ENCODE measurements at places on chromosomes 6 and 20.

DNA sequence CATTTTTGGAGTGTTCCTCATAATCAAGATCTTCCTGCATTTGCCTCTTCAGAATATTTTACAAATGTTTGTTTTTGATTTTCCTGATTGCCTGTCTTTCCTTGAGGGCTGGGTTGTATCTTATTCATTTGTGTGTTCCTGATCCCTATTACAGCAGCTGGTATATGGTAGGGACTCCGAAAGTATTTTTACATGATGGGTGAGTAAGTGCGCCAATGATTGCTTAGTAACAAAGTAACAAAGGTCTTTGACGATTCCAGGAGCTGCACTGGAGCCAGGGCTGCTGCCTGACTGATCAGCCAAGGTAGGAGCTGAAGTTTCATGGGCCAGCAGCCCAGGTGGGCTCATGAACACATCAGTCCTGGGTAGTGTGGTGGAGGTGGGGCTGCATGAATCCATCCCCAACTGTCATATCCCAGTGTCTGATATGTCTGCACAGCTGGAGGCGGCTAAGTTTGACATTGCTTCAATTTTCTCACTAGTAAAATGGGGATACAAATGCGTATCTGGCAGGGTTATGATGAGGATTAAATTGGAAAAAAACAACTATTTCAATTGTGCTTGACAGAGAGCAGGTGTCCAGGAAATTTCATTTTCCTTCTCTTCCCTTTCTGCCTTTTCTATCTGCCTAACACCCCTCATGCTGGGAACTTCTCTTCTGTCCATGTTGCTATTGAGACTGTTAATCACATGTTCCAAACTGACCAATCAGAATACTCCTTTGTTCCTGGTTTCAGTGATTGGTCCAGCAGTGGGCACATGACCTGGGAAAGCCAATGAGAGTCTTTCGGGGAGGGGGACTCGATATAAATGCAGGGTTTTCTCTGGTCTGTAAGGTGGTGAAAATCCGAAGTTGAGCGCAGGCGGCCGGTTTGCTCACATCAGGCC is 90.7 kb downstream of the CDH26 start:
- DNase-seq: no peak

GRCh38 chr6:131762984-131763383 is 44.8 kb upstream of the ENPP1 start:
- no peak for DNase-seq

- DNase-seq: no peak
These were observed 8.5 kb downstream of the CD164 start for GRCh38 chr6:109373762-109374161.

DNA sequence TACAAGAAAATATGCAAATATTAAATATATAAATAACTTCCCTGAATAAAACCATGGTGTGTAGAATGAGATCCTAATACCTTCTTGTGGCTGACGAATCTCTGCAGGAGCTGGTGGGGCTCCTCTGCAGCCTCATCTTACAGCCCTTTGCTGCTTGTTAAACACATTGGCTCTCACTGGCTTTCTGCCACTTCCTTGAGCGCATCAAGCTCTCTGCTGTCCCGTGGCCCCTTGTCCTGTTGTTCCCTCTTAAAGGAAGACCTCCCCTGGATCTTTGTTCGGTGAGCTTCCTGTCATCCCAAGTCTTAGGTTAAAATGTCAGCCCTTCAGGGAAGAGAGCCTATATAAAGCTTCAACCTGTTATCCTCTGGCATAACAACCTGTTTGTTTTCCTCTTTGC is 519.6 kb downstream of the DOK5 start:
- DNase-seq: no peak

DNA sequence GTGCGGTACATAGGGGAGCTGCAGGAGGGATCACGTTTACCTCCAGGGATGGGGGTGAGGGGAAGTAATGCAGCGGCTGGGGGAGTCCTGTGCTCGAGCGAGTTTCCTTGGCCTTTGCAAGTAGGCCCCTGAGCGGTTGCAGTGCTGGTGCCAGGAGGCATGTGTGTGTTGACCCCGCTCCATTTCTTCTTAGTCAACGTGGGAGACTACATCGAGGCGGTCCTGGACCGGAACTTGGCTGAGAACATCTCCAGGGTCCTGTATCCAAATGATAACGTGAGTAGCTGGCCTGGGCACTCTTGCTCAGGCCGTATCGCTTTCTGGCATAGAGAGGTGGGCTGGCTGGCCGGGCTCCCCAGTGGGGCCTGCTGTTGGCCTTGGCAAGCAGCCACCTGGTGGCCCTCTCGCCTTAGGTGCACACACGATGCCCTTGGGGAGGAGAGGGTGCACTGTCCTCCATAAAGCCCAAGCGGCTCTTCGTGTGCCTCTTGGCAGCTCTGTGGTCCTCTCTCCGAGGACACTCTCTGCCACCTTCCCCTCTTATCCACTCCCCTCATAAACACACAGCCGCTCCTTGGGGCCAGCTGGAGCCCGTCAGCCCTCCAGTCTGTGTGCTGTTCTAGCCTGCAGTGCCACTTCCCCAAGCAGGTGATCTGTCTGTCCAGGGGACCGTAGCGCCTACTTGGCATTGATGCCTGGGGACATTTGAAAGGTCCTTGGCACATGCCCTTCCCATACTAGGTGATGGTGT is 29.3 kb downstream of the PYGB start:
- DNase-seq: no peak

DNA sequence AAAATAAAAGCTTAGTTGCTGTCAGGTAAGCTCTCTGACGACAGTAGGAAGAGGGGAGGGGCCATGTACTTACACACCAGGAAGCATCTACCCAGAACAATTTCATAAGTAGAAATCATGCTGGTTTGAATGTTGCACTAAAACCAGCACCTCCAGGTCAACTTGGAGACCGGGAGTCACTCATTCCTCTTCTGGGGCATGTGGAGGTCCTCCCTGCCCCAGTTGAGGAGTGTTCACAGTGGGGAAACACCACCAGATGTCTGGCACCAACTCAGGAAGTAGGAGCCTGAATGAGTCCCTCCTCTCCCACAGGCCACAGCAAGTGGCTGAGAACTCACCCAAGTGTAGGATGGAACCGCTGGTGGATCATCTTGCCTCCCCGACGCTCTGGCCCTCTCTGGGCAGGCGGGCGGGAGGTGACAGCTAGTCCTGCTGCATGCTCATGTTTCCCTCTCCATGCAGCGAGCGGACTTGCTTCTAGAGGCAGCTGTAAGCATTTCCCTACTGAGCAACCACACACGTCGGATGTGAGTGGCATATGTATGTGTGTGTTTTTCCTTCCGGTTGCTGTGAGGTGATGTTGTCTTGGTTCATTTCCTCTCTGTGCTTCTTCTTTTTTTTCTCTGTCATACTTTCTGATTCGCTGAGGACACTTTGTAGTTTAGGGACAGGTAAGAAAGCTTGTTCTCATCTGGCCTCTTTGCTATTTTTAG is 149.5 kb upstream of the NEDD9 start:
- DNase-seq: peak; percentile 27

DNA sequence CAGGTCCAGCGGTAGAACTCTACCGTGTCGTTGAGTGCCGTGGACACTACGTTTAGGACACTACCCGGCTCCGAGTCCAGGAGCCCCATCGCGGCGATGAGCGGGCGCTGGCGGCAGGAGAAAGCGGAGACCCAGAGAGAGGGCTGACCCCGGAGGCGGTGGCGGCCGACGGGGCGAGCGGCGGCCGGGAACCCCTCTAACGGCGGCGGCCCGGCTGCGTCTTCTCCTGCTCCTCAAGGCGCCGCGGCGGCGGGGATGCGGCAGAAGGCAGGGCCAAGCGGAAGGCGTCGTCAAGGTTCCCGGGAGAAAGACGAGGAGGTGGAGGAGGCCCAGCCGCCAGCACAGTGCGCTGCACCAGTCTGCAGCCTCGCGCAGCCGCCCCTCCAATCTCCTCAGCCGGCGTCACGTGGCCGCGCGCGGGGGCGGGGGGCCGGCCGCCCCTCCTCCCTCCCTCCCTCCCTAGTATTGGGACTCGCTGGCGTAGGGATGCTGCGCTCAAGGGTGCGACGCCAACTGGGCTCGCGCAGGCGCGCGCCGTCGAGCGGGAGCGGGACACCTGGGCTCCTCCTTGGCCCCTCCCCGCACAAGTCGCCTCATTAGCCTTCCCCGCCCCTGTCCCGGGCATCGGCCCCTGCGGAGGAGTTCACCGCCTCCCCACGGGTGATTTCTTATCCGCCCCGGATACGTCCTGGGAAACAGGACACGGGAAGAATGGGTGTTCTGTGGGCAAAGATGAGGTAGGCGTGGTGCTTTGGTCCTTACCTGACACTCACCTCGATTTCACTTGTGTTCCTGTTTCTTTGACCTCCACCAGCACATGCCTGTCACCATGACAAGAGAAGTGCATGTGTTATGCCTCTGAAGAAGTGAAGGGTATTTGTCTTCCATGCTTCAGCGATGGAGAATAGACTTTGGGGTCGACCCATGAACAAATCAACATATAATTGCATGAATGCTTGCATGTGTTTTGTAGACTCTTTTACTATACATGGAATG is at the start of gene ELOVL4:
Gene ELOVL4, minus strand, starts transcription at position 363 of the 996 bp plus-strand sequence. Its CDS starts 274 bp downstream, at position 89.
- peak; percentile 25 for DNase-seq

- DNase-seq: no peak
These were observed 14.4 kb downstream of the NQO2 start for GRCh38 chr6:3013901-3014674.

DNA sequence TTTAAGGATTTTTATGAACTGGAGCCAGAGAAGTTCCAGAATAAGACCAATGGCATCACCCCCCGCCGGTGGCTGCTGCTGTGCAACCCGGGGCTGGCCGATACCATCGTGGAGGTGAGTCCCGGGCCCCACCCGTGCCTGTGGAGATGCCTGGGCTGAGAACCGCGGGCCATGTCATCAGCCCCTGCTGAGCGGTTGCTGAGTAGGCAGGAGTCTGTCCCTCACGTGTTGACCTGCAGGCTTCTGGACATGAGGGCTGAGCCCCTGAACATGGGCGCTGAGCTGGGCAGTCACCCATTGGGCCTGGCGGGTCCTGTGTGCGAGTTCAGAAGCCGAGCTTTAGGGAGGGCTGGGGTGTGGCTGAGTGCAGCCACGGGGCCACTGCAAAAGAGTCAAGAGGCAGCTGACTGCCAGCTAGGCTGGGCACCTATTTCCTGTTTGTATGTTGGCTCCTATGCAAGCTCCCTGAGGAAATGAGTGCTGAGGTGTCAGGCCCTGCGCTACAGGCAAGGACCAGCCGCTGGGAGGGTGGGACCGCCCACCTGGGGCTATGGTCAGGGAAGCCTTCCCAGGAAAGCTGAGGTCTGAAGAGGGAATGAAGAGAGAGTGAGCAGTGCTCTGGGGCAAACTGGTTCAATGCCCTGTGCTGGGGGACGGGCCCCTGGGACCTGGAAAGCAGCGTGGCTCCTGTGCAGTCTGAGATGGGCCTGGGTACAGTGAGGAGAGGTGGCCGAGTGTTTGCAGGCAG is 34.3 kb downstream of the PYGB start:
- DNase-seq: no peak

DNA sequence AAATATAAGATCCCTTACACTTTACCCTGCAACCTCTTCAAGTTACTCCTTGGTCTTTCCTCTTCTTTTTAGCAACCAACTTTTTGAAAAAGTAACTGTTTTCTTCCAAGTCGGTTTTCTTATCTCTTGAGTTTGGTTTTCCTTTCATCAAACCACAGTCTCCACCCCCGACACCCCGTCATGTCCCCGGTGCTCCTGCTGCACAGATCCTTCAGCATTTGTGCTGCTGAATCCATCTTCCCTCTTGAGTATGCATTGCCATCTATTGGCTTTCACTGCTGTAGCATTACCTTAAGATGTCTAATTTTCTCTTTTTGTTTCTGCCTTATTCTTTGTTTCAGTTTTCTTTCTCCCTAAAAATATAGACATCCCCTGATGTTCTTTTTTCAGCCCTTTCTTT is 11.9 kb upstream of the TNFRSF21 start:
- DNase-seq: no peak

DNA sequence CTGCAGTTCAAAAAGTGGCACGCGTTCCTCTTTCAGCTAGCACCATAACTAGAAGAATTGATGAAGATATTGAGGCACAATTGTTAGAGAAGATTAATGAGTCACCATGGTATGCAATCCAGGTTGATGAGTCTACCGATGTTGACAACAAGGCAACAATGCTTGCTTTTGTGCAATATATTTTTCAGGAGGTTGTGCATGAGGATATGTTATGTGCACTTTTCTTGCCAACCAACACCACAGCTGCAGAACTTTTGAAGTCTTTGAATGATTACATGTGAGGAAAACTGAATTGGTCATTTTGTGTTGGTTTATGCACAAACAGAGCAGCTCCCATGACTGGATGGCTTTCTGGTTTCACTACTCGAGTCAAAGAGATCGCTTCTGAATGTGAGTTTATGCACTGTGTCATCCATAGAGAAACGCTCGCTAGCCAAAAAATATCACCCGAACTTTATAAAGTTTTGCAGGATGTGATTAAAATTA is 129.3 kb upstream of the SLC24A3 start:
- no peak for DNase-seq

GRCh38 chr20:53872561-53873229 is 197.7 kb downstream of the BCAS1 start:
- DNase-seq: no peak

All from stimulated activated CD8-positive, alpha-beta memory T cell treated with anti-CD3 and anti-CD28 coated beads, Interleukin-15, amount 100 ng/mL, for 24 hours (primary cell).